ENCODE measurements at places on chromosomes 5 and 9. TPM values are rescaled to one million over a fixed set of nuclear protein-coding genes. Genes with fewer than 3 reads are reported as not detected.

GRCh38 chr9:70257502-70257901, 1.3 kb upstream of the SMC5 start:
- no peak for ATAC-seq

DNA sequence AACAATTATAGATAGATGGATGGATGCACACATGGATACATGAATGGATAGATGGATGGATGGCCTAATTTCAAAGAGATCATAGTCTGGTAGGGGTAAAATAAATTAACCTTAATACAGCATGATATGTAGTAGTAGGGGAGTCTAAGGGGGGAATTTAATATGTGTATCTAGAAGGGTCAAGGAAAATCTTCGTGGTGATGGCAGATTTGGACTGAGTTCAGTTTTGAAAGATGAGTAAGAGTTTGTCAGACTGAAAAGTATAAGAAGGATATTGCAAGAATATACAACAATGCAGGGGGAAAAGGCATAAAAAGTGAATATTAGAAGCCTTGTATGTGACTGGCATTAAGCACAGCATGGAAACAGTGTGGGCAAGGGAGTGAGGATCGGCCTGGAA, 98.7 kb downstream of the ZNF462 start:
- no peak for ATAC-seq

- ATAC-seq: no peak
Observed at GRCh38 chr9:98477884-98478283, 222.4 kb upstream of the TBC1D2 start.

DNA sequence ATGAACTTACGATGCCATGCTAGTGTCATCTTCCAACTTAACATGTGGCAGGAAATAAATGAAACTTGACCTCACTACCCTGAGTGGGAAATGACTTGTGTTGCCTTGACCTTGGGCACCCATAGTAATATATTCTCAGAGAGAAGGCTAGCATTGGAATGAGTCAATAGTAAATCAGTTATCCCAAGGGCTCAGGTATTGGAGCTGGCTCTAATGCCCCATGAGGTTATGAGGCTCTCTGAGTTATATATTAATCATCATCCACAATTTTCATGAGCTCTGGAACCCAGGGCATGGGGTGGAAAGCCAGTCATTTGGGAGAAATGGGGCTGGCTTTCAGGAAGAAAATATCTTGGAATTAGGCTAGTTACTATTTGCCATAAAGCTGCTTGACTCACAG, 42.4 kb upstream of the SMIM32 start:
- ATAC-seq: no peak

- ATAC-seq: no peak
Observed at GRCh38 chr9:13823026-13823425, 490.9 kb downstream of the NFIB start.

Gene EPB41L4B
- 3.1 TPM for total RNA-seq

Data from motor neuron (in vitro differentiated cells).